KG1 (cell line): ENCODE measurements at places on chromosomes 6 and 20.

GRCh38 chr6:163212123-163212522 lies 202.4 kb upstream of the QKI start:
- no peak for DNase-seq

GRCh38 chr6:37691904-37692806 lies 5.5 kb downstream of the MDGA1 start:
- peak; percentile 48 for DNase-seq

DNA sequence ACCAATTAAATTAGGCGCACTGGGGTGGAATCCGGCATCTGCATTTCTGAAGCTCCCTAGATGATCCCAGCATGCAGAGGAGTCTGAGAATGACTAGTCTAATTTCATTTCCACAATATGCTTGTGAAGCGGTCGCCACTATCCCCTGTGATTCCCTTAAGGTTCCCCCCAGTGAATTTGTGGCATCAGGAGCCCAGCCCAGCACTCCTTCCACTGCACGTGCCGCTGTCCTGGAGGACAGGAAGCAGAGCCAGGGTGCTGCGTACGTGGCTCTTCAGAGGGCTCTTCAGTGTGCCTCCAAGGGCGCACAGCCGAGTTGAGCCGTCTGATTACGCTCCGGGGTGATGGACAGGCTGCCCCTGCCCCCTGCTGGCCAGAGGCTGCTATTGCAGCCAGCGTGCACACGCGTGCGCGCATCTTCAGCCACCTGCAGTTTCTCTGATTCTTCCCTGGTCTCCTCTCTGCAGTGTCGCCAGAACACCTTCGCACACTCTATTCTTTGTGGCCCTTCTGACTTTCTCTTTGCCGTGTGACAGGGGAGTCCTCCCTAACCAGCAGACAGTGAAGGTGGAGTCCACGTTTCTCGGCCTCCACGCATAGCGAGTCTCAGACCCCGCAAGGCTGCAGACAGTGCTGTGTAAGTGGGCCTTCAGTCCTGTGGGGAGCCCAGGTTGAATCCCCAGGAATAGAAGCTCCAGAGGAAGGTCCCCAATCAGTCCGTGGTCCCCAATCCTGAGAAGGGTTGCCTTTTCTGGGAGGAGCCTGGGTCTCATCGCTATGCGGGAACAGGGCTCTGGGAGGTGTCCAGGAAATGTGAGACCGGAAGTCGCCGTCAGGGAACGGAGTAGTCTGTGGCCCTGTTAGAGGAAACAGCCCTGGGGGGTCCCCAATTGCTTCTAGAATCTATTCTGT lies 16.5 kb upstream of the NCR2 start:
- peak; percentile 84 for DNase-seq

- no peak for DNase-seq
Observed at GRCh38 chr20:38109591-38110524, 55.2 kb downstream of the TGM2 start.

- DNase-seq, result no peak
Observed at GRCh38 chr6:1178590-1178989, 133.3 kb upstream of the FOXQ1 start.

GRCh38 chr20:47535088-47535487 lies 33.4 kb downstream of the NCOA3 start:
- no peak for DNase-seq

- DNase-seq, result no peak
Observed at GRCh38 chr6:157449610-157450009, 68.6 kb downstream of the ZDHHC14 start.

DNA sequence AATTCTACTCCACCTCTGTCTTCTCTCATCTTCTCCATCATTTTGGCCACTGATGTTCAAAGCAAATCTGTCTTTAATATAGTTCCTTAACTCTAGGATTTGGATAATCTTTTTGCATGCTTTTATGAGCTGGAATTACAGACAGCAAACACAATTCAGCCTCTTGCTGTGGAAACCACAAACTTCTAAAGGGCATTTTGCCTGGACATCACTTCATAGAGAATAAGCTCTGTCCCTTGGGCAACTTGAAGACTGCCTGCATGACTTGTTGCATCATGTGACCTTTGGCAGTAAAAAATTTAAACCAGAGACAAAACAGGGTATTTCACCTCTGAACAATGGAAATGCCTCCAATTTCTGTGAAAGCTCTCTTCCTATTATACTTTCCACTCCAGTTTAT lies 74.1 kb upstream of the HDDC2 start:
- DNase-seq, result no peak

- no peak for DNase-seq
Observed at GRCh38 chr6:156876302-156876701, 99.1 kb downstream of the ARID1B start.

DNA sequence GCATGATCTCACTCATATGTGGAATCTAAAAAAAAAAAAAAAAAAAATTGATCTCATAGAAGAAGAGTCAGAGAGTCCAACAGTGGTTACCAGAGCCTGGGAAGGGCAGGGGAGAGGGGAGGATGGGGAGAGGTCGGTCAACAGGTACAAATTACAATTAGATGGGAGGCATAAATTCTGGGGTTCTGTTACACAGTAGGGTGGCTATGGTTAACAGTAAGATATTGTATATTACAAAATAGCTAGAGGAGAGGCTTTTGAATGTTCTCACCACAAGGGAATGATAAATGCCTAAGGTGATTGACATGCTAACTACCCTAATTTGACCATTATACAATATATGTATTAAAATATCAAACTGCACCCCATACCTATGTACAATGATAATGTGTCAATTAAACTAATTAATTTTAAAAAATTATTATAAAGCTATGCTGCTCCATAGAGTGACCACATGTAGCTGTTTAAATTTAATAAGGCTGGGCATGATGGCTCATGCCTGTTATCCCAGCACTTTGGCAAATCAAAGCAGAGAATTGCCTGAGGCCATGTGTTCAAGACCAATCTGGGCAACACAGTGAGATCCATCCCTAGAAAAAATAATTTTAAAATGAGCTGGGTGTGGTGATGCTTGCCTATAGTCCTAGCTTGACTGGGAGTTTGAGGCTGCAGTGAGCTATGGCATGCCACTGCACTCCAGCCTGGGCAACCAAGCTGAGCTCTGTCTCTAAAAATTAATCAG lies 70.9 kb downstream of the SNX5 start:
- DNase-seq, result no peak

DNA sequence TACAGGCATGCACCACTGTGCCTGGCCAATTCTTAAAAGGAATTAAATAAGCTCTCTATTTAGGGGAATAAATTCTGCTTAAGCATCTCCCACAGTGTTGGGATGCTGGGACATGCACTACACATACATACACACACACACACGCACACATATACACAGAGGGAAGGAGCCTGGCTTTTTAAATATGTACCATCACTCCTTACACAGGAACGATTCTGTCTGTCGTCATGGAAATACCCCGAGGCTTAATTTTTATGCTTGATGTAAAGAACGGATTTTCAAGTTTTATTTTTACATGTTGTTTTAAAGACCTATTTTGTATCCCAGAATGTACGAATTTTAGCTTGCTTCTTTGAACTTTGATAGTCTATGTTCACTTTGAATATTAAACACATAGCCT lies 95.3 kb downstream of the CD109 start:
- DNase-seq, result no peak

GRCh38 chr20:41800040-41800439 lies 181.9 kb upstream of the CHD6 start:
- no peak for DNase-seq

DNA sequence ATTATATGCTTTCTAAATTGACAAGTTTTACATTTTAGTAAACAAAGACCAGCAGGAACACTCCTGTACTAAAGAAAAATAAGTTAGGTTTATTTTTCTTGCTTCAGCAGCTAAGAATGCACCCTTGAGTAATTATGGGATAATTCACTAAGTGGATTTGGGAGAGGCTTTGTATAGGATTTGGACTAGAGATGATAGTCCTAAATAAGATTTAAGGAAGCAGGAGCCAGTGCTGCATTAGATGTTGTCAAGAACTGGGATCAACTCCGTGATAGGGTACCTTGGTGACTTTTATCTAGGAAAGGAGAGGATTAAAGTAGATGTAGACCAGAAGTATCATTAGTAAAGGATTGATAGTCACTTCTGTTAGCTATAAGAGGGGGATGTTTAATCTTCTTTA lies 4.1 kb upstream of the C6orf141 start:
- no peak for DNase-seq

DNA sequence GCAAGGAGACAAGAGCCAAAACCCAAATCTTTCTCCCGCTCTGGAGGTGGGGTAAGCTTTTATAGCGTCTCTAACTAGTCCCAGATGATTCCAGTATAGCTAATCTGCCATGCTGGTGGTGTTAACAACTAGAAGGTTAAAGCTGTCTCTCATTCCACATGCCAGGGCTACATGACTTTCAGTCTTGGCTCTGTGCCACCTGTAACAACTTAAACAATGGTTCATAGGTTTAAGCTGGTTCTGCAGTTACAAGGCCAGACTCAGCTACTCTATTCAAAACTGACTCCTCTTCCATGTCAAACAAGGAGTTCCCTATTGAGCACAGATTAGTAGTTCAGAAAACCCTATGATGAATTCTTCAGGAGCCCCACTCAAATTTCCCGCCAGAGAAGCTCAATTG lies 128.9 kb downstream of the ELOVL4 start:
- DNase-seq, result no peak

- no peak for DNase-seq
Observed at GRCh38 chr20:60505423-60505822, 547.2 kb downstream of the CDH26 start.

- DNase-seq, result no peak
Observed at GRCh38 chr6:20802596-20802995, 268.3 kb downstream of the CDKAL1 start.

DNA sequence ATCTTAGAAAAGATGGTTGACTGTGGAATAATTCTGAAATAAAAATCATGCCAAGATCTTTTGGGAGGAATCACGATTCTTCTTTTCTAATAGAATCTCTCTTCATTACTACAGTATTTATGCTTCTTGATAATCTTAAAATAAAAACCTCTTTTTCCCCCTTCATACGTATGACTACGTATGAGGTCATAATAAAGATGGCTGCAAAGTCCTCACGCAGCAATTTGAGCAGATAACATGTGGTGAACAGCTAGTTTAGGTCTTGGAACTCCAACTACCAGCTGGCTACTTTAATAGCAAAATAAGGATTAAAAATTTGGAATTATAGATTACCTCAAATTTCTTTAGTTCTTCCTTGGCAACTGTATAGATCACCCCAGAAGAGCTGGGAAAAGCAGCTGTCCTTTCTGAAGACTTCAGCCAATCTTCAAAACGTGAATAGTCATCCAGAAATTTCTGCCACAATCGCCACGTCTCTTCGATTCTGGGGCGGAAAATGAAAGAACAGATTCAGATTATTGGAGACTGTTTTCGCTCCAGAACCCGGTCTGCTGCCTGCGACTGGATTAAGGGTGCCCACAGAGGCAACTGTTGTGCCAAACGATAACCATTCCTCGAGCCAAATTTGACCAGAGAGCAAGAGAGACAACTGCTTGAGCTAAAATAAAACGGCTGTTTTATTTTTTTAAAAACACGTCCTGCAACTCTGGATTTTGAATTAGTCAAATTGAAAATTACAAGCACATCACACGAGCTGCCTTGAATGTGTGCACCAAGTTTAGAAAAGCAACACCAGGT lies 347.3 kb downstream of the ESR1 start:
- DNase-seq, result no peak

GRCh38 chr6:128601060-128601459 lies 80.7 kb upstream of the PTPRK start:
- DNase-seq, result no peak

- DNase-seq, result no peak
Observed at GRCh38 chr6:152952045-152952444, 30.8 kb downstream of the FBXO5 start.

DNA sequence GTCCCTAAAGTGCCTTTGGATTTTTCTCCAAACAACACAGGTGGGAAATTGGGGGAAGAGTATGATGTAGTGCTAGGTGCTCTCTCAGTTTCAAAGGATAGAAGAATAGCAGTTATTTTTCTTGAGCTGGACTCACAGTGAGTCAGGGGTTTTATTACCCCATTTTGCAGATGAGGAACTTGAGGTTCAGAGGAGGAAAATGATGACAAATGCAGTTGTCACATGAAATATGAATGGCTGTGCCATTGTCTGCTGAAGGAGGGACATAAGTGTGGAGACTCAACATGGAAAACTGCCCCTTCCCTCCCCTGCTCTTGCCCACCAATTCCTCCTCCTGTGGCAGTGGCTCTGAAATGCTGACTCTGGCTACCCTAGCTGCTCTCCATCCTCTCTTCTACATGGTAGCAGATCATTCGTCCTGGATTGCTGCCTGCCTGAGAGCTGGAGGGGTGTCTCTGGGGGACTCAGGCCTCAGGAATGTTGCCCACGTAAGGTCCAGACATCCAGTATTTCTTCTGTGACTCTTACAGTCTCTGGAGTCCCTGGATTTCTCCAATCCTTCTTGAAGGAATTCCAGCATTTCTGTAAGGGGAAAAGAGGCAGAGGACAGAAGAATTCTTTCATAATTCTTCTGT lies 37.6 kb upstream of the EPB41L1 start:
- no peak for DNase-seq

DNA sequence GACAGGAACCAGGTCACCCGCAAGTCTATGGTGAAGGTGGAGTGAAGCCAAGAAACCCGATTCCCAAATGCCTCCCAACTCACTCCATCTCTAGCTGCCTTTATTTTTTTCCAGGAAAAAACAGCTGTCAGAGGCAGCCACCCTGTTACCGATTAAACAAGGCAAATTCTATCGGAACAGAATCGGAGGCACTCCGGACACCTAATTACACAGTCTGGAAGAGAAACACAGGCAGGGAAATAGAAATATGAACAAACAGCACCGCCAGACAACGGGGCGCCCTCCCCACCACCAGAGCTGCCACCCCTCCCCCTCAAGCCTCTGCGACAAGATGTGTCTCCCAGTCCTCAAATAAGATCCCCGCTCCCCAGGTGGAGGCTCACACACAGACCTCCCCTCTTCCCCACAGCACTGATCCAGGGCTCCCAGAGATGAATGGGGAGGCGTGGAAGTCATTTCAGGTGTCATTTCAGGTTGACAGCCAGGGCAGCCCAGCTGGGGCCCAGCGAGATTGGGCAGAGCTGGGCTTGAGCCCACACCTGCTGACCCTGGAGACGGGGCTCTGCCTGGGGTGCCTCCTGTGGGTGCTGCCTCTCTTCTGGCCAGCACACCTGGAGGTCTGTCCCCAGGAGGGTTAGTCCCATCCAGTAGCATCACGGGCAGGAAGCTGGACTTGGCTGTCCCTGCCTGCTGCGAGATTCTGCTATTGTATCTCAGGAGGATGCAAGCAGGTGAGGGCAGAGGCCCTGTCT lies 19.8 kb upstream of the VSTM2L start:
- DNase-seq, result no peak

DNA sequence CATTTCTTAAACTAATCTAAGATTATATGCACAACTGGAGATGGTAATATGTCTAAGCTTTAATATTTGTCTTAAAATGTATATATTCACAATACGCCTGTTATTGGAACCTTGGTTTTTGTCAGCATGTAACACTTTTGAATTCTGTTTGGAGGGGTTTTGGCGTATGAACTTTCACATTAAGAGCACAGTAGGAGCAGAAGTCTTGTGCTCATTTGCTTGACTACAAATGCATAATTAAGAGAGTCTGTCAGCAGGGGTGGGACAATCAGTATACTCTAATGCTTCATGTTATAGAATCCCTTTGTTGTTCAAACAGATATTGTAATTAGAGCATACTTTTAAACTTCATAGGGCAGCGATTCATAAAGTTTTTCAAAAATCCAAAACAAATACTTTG lies 112.8 kb downstream of the QKI start:
- no peak for DNase-seq
